ENCODE measurements at places on chromosomes 7 and 10.

DNA sequence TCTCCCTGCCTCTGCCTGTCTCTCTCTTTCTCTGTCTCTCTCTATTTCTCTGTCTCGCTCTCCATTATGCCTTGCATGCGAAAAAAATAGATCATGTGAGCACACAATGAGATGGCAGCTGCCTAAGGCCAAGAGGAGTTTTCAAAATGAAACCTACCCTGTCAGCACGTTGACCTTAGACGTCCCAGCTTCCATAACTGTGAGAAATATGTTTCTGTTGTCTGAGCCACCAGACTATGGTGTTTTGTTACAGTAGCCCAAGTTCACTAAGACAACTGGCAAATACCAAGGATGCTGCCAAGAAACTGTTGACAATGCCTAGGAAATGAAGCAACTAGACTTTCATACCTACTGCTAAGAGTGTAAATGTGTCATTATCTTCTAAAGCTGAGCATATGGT is 70.6 kb upstream of the PLXDC2 start:
- DNase-seq = no peak

GRCh38 chr10:110175406-110175805 is 32.0 kb upstream of the MXI1 start:
- DNase-seq = no peak

DNA sequence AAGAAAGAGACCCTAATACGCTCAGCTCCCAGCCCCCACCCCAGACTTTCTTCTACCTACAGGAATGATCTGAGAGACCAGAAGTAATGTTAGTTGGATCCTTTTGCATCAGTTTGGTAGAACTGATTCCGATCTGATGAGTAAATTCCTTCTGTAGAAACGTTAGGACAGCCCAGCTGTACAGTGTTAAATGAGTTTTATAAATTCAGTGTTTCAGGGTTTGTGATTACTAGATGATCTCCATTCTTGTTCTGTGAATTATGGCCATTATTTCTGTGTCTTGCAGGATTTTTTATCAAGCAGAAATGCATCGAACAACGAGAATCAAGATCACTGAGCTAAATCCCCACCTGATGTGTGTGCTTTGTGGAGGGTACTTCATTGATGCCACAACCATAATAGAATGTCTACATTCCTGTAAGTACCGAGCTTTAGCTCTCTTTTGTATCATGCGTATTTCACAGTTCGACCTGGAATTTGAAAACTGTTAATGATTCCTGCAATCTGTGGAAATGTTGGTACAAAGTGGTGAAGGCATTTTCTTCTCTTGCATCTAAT is 5.3 kb downstream of the BMI1 start:
- no peak for DNase-seq

DNA sequence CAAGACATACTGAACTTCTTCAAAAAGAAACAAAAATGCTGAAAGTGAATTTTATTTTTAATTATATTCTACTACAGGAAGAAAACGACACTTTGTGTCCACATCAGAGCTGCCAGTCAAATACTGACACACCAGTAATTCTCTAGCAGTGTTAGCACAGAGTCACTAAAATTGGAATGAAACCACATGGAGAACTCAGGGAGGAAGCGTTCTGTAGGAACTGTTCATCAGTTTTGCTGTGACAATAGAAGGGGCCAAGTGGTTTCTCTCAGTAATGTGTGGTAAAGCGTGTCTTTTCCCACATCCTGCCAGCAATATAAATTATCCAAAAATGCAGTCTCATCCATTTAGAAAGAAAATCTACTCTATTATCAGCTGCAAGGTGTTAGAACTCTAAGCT is 683.3 kb downstream of the GRM8 start:
- no peak for DNase-seq

- DNase-seq = no peak
Measured at GRCh38 chr7:43058271-43059066, 54.0 kb upstream of the HECW1 start.

GRCh38 chr7:142883571-142884285 is 1.8 kb downstream of the TRPV6 start:
- no peak for DNase-seq

Data from anterior cingulate cortex (tissue), 58 donors.